ENCODE measurements at places on chromosomes 12 and 14.

DNA sequence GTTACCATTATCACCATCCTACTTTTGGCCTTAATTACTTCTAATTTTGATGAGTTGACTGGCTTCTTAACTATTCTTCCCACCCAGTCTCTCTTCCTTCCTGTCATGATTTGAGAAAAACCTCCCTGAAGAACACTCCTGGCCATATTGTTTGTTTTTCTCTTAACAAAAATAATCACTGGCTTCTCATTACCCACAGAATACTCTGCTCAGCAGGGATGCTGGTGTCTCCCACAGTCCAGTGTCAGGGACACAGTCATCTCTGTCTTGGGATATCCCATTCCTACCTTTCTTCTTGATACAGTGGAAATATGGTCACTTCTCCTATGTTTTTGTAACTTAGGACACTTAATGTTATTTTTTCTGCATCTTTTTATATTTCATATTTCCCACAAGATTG is 103.7 kb downstream of the SRGAP1 start:
- DNase-seq, result no peak

GRCh38 chr12:76583301-76583700 is 23.7 kb upstream of the OSBPL8 start:
- no peak for DNase-seq

- DNase-seq, result no peak
Observed at GRCh38 chr14:74595006-74595735, 16.9 kb downstream of the LTBP2 start.

DNA sequence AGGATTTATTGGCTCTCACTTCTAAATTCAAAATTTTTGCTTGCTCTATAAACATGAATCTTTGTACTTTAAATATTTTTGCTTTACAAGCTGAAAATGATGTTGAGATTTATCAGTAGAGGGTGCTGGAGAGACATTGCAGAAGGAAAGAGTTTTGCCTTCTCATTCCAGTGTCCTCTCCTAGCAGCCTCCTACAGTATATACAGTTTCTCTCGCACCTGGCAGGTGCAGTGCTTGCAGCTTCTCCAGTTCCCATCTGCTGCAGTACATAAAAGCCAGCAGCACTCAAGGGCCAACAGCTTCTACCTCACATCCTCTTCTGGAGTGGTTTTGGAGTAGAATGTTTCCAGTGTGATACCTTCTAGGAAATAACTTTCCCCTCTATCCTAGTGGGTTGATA is 601.8 kb upstream of the ATXN7L3B start:
- DNase-seq, result no peak

DNA sequence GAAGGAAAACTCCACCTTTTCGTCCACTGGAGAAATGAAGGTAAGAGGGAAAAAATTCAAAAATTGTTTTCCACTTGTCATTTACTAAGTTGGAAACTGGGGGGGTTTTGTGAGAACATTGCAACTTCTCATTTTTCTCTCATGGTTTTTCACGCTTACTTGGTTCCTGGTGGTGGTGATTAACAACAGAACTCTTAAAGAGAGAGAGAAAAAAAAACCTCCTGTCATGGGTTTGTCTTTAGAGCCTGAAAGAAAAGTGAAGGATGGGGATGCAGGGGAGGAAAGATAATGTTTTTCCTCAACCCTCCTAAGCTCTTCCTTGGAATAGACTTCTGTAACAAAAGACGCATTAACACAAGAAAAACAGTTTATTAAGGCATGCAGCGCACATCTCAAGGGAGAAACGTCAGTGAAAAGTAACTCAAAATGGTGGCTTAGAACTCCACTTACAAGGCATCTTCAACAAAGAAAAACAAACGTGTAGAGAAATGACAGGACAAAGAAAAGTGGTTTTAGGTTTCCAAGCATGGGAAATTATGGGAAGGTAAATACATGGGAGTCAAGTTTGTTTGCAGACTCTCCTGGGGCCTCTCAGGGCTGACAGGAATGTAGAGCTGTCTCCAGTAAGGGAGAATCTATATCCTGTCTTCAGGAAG is 81.9 kb upstream of the ATF7IP start:
- no peak for DNase-seq

DNA sequence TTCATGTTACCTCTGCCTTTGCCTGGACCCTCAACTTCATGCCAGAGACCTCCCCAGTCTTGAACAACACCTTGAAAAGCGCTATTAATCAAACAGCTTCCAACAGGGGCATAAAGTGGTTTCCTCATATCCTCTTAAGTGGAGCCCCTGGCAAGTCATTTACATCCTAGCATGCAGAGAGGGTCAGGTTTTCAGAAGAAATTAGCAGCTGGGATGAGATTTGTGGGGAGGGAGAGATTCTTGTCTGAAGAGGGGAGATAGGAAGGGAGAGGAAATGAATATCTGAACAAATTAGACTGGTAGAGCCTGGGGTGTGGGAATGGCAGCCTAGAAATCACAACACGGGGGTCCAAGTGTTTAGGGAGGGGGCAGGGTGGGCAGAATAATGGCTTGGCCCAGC is 45.6 kb downstream of the CALM1 start:
- peak; percentile 35 for DNase-seq

- no peak for DNase-seq
Observed at GRCh38 chr14:96055065-96055752, 16.0 kb downstream of the C14orf132 start.

DNA sequence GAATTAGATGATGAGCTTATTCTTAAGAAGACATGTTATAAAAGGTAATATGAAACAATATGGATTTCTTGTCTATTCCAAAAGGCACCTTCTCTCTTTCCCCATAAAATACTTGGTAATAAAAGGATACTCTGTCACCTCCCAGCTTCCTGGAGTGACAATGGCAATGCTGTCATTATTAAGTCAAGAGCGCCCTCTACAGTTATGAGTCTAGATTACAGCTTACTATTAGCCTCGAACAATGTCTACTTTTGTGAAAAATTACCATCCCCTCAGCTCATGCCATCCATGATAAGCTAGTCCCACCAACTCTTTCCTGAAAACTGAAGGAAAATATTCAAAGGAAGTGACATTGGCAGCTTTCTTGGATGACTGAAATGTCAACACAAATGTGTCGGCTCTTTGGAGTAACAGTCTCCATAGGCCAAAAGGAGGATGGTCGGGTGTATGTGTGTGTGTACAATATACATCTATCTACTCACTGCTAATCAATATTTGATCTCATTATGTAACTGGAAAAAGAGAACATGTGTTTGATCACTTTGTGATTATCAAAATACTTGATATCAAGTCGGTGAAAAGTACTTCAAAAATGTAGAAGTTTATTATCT is 48.7 kb upstream of the CDKN3 start:
- DNase-seq, result peak; percentile 84

DNA sequence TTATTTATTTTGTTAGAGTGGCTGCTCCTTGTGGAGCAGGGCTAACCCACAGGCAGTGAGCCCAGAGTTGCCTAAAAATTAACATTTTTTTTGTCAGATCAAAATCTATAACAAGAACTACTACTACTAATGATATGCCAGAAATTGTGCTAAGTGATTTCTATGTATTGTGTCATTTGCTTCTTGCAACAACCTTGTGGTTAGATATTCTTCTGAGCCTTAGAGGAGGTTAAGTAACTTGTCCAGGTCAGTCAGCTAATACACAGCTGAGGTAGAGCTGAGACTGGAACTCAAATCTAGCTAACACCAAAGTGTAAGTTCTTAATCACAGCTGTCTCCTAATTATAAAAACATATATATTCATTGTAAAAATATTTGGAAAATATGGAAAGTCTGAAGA is 29.8 kb downstream of the CFL2 start:
- no peak for DNase-seq

GRCh38 chr14:36626151-36626550 is 35.5 kb upstream of the PAX9 start:
- peak; percentile 56 for DNase-seq

DNA sequence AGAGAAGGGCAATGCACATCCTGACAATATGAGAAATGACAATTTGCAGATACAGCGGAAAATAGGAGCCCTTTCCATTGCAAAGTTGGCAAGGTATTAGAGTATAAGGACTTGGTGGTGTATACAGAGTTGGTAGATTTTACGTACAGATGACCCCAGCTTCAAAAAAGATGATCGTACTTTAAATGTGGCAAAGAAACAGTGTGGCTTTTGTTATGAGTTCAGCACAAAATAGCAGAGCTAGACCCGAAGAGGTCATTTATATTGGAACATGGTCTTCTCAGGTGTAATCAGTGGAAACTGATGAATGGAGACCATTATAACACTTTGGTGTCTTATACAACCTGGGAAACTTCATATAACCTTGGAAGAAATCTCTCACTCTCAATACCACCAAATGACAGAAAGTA is 2.3 kb downstream of the CLEC2B start:
- no peak for DNase-seq

- no peak for DNase-seq
Observed at GRCh38 chr12:93790472-93791152, 113.4 kb downstream of the CRADD start.

DNA sequence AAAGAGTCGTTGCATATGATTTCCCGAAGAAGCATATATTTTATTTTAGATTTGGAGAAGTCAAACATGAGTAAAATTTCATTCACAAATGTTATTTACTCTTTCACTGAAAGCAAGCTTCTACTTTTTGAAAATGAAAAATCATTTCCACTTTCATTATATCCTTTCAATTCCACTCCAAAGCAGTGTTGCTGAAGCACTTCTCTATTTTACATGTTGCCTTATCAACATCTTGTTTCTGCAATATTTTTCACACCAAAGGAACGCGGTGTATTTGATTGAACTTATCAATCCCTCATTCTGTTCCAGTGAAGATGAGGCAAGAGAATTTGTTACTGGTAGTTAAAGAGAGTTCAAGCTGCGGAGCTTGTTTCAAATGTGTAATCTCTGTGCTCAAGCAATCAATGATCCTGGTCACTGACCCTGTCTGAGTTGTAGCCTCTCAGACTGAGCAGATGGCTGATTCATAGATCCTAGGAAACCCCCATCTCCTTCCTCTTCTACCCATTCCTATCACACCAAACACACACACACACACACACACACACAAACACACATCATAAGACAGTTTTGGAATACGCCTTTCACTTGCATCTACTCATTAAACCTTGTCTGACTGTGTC is 236.2 kb upstream of the FLRT2 start:
- no peak for DNase-seq

DNA sequence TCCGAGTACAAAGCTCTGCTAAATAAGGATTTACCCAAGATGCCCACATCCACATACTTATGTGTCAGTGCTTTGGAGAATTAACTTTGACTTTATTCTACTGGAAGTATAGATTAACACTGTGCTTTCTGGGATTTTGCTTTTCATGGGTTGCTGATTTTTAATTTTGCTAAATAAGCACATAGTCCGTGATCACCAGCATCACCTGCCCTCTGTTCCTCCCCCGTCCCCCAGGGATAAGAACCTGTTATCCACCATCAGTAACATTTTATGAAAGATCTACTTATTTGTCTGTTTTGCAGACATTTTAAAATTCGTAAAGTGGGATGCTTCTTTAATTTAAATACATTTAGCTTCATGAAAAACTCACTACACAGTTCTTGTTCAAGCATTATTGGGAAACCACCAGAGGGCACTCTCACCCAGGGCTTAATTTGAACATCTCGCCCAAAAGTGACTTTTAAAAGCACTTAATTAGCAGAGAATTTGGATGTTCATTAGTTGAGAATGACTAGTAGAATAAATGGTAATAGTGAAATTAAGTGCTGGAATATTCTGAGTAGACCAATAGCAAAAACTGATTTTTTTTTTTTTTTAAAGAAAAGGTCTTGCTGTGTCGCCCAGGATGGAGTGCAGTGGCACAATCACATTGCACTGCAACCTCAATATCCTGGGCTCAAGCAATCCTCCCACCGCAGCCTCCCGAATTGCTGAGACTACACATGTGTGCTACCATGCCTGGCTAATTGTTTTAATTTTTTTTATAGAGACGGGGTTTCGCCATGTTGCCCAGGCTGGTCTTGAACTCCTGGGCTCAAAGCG is 35.7 kb downstream of the MRPL42 start:
- peak; percentile 26 for DNase-seq

DNA sequence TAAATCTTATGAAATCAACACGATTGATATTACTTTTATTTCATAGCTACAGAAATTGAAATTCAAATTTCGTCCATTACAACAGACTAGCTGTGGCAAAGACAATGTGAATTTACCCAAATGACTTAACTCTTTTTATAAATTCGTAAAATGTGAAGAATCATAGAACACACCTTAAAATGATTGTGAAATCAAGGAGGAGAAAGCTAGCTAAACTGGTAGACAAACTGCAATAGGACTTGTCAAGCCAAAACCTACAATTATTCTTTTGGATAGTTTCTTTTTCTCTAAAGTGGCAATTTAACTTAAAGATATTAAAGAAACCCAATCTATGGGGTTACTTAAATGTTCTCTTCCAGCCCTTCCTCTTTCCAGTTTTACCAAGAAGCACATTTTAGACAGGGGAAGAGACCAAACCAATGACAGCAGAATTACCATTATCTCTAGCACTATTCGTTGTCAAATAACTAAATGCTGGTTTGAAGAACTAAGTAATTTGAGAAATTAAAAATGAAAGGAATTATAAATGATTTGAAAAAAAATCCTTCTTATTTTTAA is 807 bp upstream of the SLC16A7 start:
- no peak for DNase-seq

DNA sequence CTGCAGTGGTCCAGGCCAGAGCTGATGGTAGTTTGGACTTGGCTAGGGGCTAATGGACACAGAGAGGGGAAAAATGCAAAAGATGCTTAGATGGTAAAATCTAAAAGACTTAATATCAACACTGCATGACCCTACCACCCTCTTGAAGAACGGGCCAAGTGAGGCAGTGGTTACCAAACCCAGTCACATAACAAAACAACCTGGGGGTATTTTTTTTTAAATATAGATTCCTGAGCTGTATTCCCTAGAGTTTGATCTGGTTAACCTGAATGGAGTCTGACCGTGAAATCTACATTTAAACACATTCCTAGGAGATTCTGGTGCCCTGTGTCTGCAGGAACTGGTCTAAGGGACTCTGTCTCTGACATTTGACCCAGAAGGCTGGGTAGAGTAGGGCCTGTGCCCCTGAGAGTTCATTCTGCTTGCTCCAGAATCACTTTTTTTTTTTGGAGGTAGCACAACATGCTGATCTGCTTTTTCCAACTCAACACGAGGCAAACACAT is 15.7 kb downstream of the ABHD4 start:
- DNase-seq, result no peak

GRCh38 chr12:55755246-55755645 is 12.3 kb downstream of the GDF11 start:
- DNase-seq, result no peak

- no peak for DNase-seq
Observed at GRCh38 chr14:51039252-51039651, 55.7 kb downstream of the TRIM9 start.

Measured in DMS79 treated with DMSO at 0.1 percent for 48 hours (cell line).